ENCODE measurements at places on chromosomes 12 and 14.

GRCh38 chr12:83322809-83323208, 636.1 kb downstream of the TMTC2 start:
- DNase-seq = no peak

GRCh38 chr12:82931349-82932116, 244.8 kb downstream of the TMTC2 start:
- DNase-seq = no peak

GRCh38 chr12:88417531-88417930, 162.7 kb downstream of the KITLG start:
- no peak for DNase-seq

DNA sequence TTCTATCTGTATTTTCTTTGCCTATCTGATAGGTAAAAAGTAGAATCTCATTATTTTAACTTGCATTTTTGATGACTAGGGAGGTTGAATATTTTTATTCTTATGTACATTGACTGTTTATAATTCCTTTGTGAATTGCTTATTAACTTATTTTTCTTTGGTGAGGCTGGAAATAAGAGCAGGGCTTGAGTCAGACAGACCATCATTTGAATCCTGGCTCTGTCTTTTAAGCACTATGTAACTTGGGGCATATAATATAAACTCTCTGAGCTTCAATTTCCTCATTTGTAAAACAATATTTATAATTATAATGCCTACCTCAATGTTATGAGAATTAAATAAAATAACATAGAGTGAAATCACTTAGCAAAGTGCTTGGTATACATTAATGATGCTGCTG, 108.9 kb downstream of the MSRB3 start:
- DNase-seq = no peak

GRCh38 chr14:99093532-99094517, 178.2 kb downstream of the BCL11B start:
- DNase-seq = no peak

- DNase-seq = no peak
These were observed 144.0 kb downstream of the ADAMTS20 start for GRCh38 chr12:43407816-43408645.

GRCh38 chr12:124630791-124631313, 63.4 kb upstream of the NCOR2 start:
- no peak for DNase-seq

DNA sequence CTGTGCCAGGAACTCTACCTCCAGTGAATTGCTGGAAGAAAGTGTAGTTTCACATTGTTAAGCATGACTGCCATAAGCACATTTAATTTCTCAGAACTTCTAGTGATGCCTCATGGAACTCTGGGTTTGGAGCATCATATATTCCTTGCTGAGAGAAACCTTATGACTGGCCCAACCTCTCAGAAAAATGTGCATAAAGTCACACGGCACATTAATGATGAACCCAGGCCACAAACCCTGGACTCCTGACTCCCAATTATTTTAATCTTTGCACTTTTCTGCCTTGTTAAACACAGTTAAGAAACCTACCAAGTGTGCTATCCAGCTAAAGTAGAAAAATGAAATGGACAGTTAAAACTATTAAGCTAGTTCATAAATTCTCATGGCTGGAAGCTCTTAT, 5.6 kb downstream of the TCP11L2 start:
- DNase-seq = no peak

DNA sequence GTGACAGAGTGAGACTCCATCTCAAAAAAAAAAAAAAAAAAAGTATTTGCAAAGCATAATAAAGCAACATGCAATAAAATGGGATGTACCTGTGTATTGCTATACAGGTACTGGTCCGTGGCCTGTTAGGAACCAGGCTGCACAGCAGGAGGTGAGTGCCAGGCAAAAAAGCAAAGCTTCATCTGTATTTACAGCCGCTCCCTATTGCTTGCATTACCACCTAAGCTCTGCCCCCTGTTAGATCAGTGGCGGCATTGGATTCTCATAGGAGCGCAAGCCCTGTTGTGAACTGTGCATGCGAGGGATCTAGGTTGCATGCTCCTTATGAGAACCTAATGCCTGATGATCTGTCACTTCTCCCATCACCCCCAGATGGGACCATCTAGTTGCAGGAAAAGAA, 113.3 kb downstream of the SCAF11 start:
- DNase-seq = no peak

DNA sequence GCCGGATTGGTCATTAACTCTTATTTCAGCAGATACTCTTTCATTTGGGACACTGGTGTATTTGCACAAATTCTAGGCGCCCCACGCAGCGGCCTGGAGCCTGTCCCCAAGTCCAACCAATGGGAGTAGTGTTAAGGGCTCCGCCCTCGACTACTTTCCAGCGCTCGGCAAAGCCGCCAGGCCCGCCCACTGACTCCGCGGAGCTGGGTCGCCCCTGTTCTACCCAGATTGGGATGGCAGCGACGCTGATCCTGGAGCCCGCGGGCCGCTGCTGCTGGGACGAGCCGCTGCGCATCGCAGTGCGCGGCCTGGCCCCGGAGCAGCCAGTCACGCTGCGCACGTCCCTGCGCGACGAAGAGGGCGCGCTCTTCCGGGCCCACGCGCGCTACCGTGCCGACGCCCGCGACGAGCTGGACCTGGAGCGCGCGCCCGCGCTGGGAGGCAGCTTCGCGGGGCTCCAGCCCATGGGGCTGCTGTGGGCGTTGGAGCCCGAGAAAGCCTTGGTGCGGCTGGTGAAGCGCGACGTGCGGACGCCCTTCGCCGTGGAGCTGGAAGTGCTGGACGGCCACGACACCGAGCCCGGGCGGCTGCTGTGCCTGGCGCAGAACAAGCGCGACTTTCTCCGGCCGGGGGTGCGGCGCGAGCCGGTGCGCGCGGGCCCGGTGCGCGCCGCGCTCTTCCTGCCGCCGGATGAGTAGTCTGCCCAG, at the start of gene ACOT6:
TSS of gene ACOT6 (plus strand) at position 179 of the 707 bp plus-strand sequence. CDS start at position 234, 55 bp downstream.
- DNase-seq = peak; percentile 50

GRCh38 chr12:56165369-56165768, 7.2 kb downstream of the MYL6 start:
- DNase-seq = no peak

GRCh38 chr12:19778172-19778571, 338.9 kb downstream of the AEBP2 start:
- no peak for DNase-seq

GRCh38 chr12:15278816-15279658, 43.3 kb upstream of the PTPRO start:
- DNase-seq = no peak

- DNase-seq = no peak
These were observed 145.6 kb upstream of the NCOR2 start for GRCh38 chr12:124713041-124713435.

GRCh38 chr14:61467296-61467695, 145.9 kb downstream of the PRKCH start:
- DNase-seq = no peak

GRCh38 chr12:56330936-56331490, 2.8 kb downstream of the PAN2 start:
- DNase-seq = no peak

- no peak for DNase-seq
These were observed 80.2 kb upstream of the RTL1 start for GRCh38 chr14:100983710-100984109.

DNA sequence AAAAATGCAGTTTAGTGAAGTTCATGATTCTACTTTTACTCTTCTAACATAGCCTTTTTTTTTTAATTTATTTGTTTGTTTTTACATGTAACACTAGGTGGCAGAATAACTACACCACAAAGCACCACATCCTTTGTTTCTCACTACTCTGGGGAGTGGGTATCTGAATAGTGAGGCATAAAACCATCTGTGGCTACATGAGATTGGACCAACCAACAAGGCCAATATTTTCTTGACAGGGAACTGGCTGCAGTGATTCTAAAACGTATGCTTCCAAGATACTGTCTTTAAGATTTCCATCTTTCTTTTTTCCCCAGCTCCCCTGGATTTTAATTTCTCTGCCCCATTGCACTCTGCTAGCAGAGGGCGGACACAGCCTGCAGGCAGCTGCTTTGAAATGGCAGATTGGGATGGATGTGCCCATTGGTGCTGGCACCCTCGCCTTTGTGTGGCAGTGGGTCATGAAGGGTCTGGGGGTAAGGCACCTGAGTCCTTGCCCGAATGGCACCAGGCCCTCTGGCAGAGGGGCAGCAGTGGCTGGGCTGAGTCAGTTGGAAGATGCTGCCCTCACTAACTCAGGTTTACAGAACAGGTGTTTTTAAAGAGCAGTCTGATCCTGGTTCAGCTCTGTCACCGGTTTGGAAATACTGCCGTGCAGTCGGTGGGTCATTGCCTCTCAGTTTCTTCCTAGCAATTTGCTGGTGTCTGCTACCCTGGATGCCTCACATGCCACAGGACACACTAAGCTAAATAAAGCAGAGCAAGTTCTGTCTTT, 429.1 kb downstream of the RAD51B start:
- DNase-seq = no peak

- DNase-seq = no peak
These were observed 128.3 kb downstream of the AKAP6 start for GRCh38 chr14:32457213-32457920.

DNA sequence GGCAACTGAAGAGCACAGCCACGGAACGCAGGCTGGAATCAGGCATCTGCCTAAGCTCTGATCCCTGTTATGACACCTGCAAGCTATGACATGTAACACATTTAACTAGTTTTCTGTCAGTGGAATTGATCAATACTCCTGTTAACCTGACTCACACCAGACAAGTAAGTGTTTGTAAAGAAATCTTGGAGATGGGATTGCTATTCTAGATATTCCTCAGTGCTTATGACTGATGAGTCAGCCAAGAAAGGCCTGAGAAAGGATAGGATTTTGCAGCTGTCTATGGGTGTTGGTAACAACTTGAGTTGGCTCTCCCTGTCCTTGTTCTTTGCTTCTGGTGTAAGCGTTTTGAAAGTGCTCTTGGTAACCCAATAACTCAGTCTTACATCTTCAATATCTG, 110.5 kb downstream of the GPR135 start:
- DNase-seq = no peak

- peak; percentile 36 for DNase-seq
These were observed 28.6 kb downstream of the TMEM30B start for GRCh38 chr14:61252369-61253063.

DNA sequence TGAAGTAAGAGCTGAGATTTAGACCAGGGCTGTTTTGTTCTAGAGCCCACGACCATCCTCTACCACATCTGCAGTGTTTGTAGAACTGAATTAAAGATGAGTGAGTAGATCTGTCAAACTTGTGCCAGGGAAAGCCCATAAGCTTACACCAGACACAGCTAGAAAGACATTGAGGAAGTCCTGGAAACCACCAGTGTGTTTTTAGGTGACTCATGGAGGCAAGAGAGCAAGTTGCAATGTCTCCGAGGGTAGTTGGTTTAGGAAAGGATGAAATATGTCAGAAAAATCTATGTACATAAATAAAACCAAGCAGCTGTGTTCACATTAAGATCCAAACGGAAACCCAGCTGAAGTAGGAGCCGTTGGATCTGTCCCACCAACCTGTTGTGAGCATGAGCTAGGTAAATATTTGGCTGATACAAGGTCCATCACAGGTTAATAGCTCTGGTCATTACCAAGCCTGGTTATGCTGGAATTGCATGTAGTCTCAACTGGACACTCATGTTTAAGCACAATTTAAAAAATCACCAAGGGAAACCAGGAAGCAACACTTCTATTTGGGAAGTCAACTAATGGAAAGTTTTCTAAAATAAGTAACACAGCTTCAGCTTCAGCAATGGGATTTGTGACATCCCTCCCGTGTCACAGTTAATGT, 49.9 kb upstream of the PLEKHG3 start:
- no peak for DNase-seq

- DNase-seq = no peak
These were observed 1.9 kb upstream of the KRT18 start for GRCh38 chr12:52946797-52947547.

GRCh38 chr14:70064136-70064865, 124.5 kb downstream of the SLC8A3 start:
- DNase-seq = no peak

DNA sequence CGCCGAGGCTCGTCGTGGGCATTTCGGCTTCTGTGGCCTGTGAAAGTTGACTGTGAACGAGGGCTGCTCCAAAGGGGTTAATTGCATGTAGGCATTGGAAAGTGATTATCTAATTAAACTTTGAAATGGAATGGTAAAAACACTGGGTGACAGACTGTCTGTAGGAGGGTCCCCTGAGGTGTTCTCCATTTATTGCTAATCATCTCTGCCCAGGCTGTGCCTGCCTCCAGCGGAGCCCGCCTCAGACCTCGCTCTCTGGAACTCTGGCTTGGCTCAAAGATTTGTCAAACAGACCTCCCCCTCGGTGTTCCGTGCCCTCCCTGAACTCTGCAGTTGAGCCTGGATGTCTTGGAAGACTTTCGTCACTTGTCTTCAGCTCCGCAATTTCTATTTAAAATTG, 50.2 kb upstream of the VRK1 start:
- no peak for DNase-seq

GRCh38 chr14:32702562-32702961, 236.1 kb upstream of the NPAS3 start:
- DNase-seq = no peak

DNA sequence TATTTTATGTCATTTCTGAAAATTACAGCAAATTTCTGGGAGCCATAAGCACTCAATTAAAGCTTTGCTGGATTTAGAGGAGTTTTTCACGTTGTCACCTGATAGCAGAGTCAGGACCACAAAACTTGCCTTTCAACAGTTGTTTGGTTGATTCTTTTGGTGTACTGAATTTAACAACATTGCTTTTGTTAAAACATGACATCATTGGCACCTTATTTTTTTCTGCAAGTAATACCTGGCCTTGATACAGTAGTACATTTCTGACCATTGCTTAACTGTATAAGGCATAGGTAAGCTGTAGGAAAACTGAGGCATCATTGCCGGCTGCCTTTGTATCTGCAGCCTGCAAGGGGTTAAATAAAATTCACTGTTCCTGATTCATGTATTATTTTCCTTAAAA, 4.5 kb upstream of the BCL11B start:
- no peak for DNase-seq

DNA sequence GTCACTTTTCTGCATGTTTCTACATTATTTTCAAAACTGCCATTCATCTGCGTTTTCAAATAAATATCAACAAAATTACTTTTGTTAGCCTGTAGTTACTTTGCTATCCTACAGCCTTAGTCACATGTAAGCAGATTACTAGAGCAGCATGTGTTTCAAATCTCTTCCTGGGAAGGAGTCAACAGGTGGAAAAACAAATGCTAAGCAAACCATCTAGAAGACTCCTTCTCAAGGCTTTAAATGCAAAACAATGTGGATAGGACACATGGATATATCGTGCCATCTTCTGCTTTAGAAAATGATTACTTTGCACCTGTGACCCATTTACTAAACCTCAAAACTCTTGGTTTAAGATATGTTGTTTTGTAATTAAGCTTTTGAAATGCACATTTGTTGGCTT, 108.9 kb downstream of the SSPN start:
- DNase-seq = no peak

- DNase-seq = no peak
These were observed 874.9 kb downstream of the NRXN3 start for GRCh38 chr14:79044894-79045624.

DNA sequence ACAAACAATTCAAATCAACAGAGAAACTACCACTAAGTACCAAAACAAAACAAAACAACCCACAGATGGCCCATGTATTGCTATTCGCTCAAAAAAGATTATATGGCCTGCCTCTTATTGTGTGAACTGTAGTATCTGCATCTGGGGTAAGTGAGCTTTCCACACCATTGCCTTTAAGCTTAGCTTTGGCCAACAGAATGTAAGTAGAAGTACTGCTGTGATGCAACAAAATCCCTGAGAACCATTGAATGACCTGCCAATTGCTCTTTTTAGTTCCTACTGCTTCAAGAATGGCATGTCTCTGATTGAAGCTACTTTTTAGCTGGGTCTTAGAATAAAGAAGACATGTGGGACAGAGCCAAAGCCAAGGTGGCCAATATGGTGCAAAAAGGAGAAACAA, 32.5 kb downstream of the PPFIA2 start:
- DNase-seq = no peak

- DNase-seq = no peak
These were observed 27.6 kb downstream of the BICD1 start for GRCh38 chr12:32134101-32134888.

Data from central memory CD8-positive, alpha-beta T cell (primary cell).